Trophoblast cell (in vitro differentiated cells and primary cell): ENCODE measurements at places on chromosomes 11 and 22.

DNA sequence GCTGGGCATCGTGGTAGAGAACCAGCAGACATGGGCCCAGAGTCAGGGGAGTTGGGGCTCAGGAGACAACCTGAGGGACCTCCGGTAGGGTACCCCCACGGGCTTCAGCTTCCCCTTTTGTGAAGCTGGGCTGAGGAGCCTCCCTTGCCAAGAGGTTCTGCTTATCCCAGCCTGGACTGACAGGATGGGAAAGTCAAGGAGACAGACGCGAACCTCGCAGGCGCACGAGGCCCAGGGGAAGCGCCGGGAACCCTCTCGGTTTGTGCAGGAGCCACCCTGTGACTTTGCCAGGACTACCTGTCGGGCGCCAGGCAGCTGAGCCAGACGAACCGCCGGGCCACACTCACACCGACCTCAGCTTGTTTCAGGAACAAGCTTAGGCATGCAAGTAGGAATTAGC, 566.1 kb downstream of the BRD1 start:
- no peak overlapping the region for H3K27ac ChIP-seq
- no peaks in the 10 kb centered on the region for H3K27me3 ChIP-seq
- no peaks in the 10 kb centered on the region for H3K36me3 ChIP-seq
- H3K4me3 ChIP-seq, result no peak overlapping the region
- no peaks in the 10 kb centered on the region for H3K4me1 ChIP-seq

DNA sequence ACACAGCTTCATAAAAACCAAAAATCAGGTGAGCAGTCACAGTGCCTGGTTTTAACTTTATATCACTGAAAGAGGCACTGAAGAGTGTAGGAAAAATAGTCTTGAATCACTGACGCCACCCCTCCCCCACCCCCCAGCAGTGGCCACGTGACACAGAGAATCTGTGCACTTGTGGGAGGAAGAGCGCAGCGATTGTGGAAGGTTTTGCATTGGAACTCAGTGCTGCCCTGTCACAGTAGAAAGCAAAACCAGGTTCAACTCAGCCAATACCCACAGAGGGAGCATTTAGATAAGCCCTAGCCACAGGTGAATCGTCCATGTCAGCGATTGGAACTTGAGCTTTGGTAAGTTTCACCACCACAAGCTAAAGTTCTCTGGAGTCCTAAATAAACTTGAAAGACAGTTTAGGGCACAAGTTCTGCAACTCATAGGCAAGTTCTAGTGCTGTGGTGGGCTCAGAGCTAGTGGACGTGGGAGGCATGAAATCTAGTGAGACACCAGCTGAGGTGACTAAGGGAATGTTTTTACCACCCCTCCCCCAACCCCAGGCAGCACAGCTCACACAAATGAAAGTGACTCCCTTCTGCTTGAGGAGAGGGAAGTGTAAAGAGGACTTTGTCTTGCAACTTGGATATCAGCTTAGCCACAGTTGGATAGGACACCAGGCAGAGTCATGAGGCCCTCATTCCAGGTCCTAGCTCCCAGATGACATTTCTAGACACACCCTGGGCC, 13.3 kb downstream of the OR52B2 start:
- H3K27me3 ChIP-seq, result no peaks in the 10 kb centered on the region
- H3K27ac ChIP-seq, result no peak overlapping the region
- no peak for DNase-seq
- no peaks in the 10 kb centered on the region for H3K4me1 ChIP-seq

GRCh38 chr11:69705351-69705811, 1.6 kb upstream of the FGF19 start:
- H3K36me3 ChIP-seq, result no peaks in the 10 kb centered on the region
- H3K4me1 ChIP-seq, result peaks cover 17% of the 10 kb centered on the region
- H3K4me3 ChIP-seq, result no peak overlapping the region
- H3K27me3 ChIP-seq, result peaks cover 45% of the 10 kb centered on the region
- H3K27ac ChIP-seq, result no peak overlapping the region
- no peak for DNase-seq

DNA sequence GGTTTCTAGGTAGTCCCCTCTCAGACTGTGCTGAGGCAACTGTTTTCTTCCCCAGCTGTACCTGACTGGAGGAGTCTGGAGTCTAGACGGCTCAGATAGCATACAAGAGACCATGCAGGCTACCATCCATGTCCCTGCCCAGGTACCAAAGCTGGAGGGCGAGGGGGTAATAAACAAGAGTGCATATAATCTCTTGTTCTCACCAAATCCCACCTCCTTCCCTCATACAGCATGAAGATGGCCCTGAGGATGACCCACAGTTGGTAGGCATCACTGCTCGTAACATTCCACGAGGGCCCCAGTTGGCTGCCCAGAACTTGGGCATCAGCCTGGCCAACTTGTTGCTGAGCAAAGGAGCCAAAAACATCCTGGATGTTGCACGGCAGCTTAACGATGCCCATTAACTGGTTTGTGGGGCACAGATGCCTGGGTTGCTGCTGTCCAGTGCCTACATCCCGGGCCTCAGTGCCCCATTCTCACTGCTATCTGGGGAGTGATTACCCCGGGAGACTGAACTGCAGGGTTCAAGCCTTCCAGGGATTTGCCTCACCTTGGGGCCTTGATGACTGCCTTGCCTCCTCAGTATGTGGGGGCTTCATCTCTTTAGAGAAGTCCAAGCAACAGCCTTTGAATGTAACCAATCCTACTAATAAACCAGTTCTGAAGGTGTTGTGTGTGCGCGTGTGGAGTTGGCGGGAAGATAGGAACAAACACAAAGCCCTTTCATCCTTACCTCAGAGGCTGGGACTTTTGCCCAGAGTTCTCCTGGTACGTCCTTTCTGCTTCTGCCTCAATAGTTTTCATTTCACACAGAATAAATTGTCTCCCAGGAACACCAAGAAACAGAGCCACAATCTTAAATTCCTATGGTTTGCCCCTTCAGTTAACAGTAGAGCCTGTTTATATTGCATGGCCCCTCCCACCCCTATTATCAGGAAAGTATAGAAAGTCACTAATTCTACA, 8.5 kb downstream of the HMBS start:
- no peak overlapping the region for H3K27ac ChIP-seq
- DNase-seq, result no peak
- no peak overlapping the region for H3K4me3 ChIP-seq
- H3K36me3 ChIP-seq, result peaks cover 29% of the 10 kb centered on the region

DNA sequence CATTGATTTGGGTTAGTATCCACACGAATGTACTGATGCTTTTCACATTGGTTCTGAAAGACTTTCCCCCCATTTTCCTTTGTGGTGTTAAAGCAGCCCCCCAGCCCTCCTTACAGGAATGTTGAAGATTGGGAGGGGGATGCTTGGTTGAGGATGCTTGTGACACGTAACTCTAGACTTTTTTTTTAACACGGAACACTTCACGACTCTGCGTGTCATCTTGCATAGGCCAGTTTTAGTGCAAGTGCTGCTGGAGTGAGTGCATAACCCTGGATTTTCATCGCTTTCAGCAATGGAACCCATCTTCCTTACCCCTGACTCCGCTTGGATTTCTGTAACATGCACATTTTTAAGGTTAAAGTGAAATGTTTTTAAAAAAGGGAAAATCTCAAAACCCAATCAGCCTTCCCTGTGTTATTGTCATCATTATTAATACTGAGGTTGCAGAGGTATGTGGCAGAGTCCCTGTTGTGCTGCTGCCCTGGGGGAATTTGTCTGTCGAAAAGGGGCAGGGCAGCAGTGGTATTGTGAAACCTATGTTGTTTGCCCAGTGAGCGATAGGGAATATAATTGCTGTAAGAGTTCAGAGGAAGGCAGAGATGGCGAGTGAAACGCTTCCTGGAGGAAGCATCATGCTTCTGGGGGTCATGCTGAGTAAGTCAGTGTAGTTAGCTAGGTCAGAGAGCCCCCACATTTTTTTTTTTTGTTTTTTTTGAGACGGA, 12.1 kb downstream of the CECR2 start:
- peaks cover 12% of the 10 kb centered on the region for H3K4me1 ChIP-seq
- no peaks in the 10 kb centered on the region for H3K27me3 ChIP-seq
- H3K4me3 ChIP-seq, result no peak overlapping the region
- no peak overlapping the region for H3K27ac ChIP-seq

DNA sequence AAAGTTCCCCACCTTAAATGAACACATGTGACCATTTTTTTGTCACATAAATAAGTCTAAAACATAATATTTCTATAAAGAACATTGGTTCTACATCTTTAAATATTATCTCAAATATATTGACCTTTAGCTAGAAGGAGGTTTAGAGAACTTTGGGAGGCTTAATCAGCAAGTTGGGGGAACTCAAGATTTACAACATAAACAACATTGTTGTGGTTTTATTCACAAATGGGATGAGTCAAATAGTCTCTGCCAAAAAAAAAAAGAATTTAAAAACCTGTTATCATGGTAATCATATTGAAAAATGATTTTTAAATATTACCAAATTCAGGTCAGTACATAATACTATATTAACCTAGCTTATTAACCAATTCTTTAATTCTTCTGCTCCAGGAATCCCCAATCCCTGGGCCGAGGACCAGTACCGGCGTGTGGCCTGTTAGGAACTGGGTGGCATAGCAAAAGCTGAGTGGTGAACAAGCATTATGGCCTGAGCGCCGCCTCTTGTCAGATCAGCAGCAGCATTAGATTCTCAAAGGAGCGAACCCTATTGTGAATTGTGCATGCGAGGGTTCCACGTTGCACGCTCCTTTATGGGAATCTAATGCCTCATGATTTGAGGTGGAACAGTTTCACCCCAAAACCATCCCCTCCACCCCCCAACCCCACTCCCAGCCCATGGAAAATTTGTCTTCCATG, 98.2 kb downstream of the RDX start:
- no peak for DNase-seq
- peaks cover 9% of the 10 kb centered on the region for H3K4me1 ChIP-seq
- H3K27me3 ChIP-seq, result no peaks in the 10 kb centered on the region
- H3K27ac ChIP-seq, result no peak overlapping the region
- peaks cover 9% of the 10 kb centered on the region for H3K36me3 ChIP-seq

DNA sequence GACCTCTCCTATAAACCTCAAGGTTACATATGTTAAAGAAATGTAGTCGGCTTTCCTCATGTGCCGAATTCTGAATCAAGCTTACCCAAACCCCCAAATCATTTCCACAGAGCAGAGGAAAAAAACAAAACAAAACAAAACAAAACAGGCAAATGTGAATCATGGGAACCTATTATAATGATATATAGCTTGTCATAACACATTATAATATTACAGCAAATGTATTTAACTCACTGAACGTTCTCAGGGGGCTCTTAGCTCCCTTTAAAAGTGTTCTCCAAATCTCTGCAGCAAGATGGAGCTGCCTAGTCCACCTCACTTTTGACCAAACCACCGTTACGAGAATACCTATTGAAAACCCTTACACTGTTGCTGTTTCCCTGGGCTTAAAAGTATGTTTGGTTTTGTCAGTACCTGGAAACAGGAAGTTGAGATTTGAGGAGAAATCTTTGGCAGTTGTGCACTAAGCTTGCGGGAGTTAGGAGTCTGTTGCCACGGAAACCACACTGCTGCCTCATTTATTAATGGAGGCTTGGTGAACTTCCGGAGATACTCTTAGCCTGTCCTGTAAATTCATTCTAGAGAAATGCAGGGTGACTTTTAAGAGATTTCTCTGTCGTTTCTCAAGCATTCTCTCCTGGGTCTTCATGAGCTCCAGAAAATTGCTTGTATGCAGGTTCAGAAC, 167.0 kb upstream of the RASSF10 start:
- H3K36me3 ChIP-seq, result no peaks in the 10 kb centered on the region
- H3K4me3 ChIP-seq, result no peak overlapping the region
- H3K4me1 ChIP-seq, result peaks cover 31% of the 10 kb centered on the region
- DNase-seq, result peak; percentile 68
- H3K27me3 ChIP-seq, result no peaks in the 10 kb centered on the region
- H3K27ac ChIP-seq, result peak overlapping the region; percentile 66

DNA sequence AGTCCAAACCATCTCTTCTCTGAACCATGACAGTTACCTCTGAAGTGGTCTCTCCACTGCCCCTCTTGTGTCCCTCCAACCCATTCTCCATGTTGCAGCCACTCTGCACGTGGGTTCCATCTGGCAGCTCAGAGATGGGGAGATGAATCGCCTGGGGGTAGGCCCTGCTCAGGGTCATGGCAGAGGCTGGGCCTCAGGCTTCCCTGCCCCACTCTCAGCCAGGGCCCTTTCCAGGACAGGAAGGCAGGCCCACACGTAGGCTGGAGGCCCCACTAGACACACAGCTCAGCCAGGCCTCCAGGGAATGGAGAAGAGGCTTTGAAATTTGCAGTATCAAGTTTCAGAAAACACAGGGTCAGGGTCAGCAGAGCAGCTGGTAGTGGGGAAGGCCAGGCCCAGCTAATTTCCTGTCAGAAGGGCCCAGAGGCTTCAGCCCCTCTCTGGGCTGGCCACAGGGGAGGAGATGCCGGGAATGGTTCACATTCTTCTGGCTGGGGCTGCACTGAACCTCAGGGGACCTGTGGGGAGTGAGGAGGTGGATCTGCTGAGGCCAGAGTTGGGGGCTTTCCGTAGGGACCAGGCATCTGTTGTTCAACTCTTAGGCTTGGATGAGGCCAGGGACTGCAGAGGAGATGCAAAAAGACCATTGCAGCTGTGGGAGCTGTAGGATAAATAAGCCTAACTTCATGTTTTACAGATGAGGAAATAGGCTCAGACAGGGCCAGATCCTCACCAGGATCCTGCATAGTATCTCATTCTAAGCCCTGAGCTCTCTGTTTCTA, 101.6 kb downstream of the SWAP70 start:
- H3K27ac ChIP-seq, result peak overlapping the region; percentile 89
- H3K4me3 ChIP-seq, result no peak overlapping the region
- H3K27me3 ChIP-seq, result no peaks in the 10 kb centered on the region
- no peaks in the 10 kb centered on the region for H3K36me3 ChIP-seq
- peaks cover 25% of the 10 kb centered on the region for H3K4me1 ChIP-seq

GRCh38 chr11:130533113-130533798, 84.8 kb downstream of the ADAMTS15 start:
- H3K4me3 ChIP-seq, result no peak overlapping the region
- DNase-seq, result no peak
- H3K27me3 ChIP-seq, result no peaks in the 10 kb centered on the region
- H3K27ac ChIP-seq, result no peak overlapping the region
- H3K4me1 ChIP-seq, result peaks cover under 1% of the 10 kb centered on the region

DNA sequence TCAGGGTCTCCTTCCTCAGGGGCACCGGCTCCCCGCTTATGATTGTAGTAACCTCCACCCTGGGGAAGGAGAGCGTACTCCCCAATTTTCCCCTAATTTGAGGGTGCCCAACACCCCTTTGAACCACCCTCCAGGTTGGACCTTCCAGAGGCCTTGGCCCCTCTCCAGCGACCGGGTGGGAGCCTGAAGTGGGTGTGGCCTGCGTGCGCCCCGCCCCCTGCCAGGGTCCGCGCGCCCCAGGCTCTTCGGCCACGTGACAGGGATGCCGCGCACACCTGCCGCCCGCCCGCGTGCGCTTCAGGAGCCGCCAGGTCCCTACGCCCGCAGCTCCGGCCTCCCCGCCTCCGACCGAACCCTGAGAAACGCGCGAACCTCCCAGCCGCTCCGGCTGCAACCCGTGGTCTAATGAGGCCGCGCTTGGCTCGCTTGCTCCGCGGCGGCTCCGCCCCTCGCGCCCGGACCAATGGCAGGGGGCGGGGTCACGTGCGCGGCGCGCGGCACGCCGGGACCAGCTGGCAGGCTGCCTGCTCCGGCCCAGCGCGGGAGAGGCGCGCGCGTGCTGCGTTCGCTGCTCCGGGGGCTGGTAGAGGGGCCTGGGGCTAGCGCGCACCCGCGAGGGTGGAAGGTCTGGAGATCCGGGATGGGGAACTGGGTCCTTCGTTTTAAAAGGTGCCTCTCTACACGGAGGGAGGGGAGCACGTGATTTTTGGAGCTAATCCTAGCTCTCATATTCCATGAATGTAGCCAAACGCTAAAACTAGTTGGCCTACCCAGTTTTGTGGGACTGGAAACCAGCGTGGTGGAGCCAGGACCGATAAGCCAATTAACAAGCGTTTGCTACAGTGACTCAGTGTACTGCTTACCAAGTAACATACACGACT, at the start of gene FOXRED2:
FOXRED2 (minus strand) TSS at position 404 of the 881 bp plus-strand sequence. CDS start 618 bp downstream, outside the sequence.
- H3K4me1 ChIP-seq, result peaks cover 9% of the 10 kb centered on the region
- peak within 1 kb of the TSS; percentile 1 for H3K27ac ChIP-seq
- no peaks in the 10 kb centered on the region for H3K27me3 ChIP-seq
- H3K4me3 ChIP-seq, result peak within 1 kb of the TSS; percentile 70
- DNase-seq, result peak; percentile 91
- peaks cover 14% of the 10 kb centered on the region for H3K36me3 ChIP-seq
